ENCODE measurements at places on chromosomes 7 and 10.

- DNase-seq = no peak
Observed at GRCh38 chr7:18320971-18321567, 174.5 kb upstream of the HDAC9 start.

DNA sequence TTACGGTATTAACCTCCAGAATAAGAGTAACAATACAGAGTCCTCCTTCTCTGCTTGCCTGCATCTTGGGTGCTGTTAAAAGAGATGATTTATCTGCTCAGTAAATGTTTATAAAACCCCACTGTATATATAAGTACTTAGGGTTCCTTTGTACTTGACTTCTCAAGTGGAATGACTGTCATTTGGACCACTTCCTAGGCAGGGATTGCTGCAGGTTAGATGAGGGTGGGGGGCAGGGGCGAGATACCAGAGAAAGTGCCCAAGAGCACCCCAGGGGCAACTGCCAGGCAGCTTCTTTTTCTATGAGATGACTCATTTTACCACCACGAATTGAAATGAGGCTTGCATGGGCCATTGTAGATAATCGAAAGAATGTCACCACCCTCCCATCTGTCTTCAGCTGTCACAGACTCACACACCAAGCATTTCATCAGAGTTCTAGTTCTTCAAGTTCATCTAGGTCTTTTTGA is 421.9 kb upstream of the GALNT17 start:
- DNase-seq = no peak

DNA sequence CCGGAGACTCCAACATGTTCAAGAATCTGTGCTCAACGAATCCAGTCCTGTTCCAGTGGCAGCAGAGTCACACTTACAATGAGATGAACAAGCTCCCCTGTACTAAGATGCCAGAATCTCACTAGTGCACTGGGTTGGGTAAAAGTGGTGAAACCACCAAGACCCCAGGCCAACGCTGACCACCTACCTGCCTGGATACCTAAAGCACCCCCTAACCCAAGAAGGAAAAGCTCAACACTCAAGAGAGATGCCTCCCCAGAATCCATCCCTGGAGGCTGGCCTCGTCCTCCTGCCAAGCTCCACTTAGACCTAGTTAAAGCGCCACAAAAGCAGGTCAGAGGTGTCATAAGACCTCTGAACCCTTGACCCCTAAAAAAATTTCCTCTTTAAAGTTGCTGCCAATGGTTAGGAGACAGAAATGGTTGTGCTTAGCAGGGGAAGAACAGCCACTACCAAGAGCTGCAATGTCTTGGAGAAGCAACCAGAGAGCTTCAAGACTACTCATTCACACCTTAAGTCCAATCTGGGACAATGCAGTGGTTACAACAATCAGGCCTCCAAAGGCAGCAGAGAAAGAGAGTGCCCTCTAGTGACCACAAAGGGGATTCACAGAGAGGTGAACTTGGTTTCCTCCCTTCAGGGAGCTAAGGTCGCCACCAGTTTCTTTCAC is 94.6 kb upstream of the MACROH2A2 start:
- peak; percentile 55 for DNase-seq

DNA sequence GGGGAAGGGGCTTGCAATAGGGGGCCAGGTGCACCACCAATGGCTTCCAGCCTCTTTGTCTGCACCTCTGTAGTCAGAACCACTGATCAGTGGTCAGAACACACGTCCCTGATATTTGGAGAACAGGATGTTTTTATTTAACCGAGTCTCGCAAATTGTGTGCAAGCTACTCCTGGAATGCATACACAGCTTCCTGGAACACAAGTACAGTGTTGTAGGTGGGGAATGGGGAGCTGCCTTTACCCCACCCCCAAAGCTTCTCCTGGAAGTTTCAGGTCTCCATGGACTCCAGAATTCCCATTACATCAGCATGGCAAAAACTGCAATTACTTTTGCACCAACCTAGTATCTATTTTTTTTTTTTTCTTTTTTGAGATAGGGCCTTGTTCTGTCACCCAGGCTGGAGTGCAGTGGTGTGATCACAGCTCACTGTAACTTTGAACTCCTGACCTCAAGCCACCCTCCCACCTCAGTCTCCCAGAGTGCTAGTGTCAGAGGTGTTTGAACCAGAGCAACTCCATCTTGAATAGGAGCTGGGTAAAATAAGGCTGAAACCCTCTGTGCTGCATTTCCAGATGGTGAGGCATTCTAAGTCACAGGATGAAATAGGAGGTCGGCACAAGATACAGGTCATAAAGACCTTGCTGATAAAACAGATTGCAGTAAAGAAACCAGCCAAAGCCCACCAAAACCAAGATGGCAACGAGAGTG is 374.0 kb downstream of the CALN1 start:
- DNase-seq = no peak

DNA sequence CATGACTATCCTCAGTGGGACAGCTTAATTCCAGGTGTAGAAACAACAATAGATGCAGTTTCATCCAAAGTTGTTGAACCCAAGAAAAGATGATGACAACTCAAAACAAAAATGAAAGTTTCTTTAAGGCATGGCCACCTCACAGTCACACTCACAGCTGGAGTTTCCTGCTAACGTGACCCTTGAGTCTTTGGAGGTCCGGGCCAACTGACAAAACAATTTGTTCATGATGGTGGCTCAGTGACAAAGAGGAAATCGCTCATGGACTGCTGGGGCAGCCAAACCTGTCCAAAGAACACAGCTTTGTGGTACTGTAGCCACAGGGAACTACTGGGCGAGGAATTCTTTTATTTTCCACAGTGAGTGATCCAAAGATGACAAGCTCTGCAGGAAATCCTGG is 96.0 kb upstream of the JCAD start:
- no peak for DNase-seq

Data from inflammatory macrophage treated with lipopolysaccharide for 1 hour (primary cell).